Occipital lobe (tissue), 3 donors: ENCODE measurements at places on chromosomes 12 and 14.

DNA sequence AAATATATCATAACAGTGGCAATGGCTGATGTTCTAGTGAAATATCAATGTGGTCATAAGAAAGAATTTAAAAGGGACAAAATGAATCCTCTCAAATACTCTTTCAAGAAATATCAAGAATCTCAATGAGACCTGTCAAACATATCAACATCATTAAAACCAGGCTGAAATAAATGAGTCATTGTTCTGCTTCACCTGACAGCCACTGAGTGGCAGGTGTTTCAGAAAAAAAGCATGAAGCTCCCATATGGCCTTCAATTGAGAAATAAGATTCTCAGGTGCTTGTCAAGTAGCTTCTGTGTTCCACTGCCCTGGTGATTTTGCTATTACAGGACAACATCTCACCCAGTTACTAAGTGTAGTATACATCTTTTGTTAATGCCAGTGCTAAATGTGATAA, 21.5 kb downstream of the ANAPC5 start:
- no peak for DNase-seq

DNA sequence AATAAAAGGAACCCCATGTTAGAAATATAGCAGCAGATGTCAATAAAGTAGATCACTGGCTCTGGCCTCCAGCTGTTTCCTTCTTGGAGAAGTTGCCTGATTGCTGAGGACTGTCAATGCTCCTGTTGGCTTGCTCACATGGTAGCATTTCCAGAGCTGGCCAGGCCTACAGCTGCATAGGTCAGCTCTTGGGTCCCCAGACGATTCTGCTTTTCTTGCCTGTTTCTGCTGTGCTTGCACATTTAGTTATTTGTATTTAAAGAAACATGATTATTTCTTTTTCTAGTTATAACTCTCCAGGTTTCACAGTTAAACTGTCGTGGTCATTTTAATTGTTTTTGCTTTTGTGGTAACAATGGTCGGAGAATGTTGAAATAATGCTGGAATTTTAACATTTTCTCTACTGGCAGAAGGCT, 7.2 kb downstream of the NAV3 start:
- DNase-seq, result no peak

- no peak for DNase-seq
These were observed 438.8 kb upstream of the USP15 start for GRCh38 chr12:61821381-61821780.

DNA sequence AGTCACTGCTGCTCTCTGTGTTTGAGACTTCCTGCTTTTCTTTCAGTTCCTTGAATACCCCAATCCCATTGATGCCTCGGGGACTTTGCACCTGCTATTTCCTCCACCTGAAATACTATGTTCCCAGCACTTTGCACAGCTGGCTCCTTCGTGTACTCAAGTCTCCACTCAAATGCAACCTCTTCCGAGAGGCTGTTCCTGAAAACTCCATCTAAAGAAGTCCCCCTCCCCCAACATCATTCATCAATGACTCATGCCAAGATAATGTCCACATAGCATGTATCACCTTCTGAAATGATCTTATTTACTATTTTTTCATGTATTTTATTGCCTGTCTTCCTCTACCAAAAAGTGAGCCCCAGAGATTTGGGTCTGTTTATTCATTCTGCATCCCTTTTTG, 48.6 kb downstream of the HSPB8 start:
- no peak for DNase-seq

- DNase-seq, result no peak
These were observed 94.4 kb downstream of the KCNK10 start for GRCh38 chr14:88228522-88229236.

DNA sequence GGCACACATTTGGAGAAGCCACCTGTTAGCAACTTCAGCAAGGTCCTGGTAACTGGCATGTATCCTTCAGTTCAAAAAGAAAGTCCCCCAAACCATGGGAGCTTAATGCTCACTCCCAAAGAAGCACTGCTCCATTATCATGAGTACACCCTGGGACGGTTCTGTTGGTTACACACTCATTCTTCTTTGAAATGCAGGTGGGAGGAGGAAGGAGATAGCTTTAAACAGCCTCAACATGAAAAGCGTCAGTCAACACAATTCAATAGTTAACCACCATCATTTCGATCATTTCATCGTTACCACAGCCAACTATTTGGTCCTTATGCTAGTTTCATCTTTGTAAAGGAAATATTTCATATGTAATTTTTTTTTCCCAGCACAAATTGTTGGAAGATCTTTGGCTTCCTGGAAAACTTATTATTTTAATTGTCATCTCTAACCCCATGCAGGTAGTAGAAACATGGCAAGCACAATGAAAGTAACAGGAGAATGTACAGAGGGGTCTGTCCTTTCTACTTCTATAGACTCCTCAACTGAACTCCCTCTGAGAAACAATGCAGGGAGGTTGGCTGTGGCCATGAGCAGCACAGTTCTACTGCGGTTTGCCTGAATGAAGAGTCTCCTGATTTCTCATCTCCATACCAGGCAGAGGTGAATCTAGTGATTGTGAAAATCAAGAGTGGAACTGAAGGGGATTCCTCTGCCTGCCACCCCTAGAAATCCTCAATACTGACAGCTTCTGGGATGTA, 196.4 kb upstream of the FOXN3 start:
- DNase-seq, result no peak

- DNase-seq, result no peak
These were observed 30.0 kb downstream of the DGLUCY start for GRCh38 chr14:91143862-91144261.

GRCh38 chr14:52111583-52111982, 42.7 kb upstream of the NID2 start:
- DNase-seq, result no peak

DNA sequence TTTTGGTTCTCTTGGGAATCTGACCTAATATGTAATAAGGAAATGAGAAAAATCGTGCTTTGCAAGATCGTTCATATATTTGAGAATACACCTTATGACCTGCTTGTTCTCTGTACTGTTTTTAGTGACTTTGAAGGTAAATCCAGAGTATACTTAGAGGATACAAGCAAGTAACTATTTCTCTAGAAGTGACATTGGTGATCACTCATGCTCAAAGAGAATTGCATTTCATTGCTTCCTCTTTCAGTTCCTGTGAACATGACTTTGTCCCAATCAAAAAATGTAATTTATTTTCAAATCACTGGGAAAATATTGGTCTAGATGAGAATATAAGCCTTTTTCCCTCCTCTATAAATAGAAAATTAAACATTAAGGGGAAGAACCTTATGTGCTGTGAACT, 2.7 kb downstream of the KTN1 start:
- no peak for DNase-seq
